ENCODE measurements at places on chromosomes 16 and 17. TPM values are rescaled to one million over a fixed set of nuclear protein-coding genes. Genes with fewer than 3 reads are reported as not detected.

DNA sequence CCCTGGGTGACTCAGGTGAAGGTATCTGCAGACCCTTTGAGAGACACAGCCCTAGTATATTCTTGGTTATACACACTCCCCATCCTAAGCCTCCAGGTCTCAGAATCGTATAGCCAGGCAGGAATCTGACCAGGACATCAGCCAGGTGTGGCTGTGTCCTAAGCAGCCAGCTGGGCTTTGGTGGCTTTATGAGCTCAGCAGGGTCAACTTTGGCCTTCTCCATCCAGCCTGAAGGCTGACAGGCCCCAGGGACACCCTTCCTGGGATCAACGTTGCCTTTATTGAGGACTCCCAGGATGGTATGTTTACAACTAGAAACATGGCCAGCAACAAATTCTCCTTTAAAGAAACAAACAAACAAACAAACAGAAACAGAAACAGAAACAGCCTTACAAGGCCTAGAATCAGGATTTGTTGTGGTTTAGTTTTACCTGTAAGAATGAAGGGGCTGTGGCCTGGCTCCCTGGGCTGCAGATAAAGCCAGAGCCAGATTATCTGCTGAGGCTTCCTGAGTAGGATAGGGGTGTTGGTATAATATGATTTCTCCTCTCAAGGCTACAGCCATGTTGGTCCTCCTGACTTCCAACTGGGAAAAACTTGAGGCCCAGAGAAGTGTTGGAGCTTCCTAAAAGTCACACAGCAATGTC lies 8.5 kb downstream of the KIF19 start:
- no peak for DNase-seq

DNA sequence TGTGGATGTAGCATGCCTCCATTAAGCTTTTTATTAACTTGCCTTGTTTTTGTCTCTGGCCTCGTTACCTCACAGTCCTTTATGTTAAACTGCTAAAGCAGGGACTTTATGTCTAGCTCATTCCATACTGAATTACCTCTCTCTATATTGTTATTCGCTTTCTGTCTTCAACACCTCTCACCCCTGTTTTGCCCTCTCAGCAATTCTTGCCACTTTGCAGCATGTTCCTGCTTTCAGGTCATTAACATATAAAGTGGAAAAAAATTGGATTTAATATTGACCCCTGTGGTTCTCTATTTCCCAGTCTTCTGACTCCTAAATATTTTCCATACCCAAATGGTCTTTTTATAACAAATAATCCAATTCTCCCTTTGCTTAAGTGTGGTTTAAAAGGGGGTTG lies 810.4 kb upstream of the KIF2B start:
- no peak for DNase-seq

DNA sequence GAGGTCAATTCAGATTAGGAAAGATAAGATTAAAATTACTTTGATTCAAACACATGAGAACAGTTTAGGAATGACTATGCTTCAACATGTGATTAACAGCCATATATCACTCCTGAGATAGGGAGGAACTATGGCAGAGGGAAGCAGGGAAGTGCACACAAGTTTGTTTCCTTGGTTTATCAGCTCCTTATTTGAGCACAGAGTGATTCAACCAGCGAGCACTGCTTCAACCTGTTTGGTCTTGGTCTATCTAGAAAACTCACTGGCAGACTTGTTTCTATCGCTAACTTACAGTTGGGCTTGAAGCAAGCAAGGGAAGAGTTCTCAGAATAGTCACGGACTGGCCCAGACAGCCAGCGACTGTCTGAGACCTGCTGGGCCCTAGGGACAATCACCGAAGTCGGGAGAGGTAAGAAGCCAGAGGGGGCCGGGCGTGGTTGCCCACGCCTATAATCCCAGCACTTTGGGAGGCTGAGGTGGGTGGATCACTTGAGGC lies 23.5 kb downstream of the TUBG1 start:
- DNase-seq = no peak

DNA sequence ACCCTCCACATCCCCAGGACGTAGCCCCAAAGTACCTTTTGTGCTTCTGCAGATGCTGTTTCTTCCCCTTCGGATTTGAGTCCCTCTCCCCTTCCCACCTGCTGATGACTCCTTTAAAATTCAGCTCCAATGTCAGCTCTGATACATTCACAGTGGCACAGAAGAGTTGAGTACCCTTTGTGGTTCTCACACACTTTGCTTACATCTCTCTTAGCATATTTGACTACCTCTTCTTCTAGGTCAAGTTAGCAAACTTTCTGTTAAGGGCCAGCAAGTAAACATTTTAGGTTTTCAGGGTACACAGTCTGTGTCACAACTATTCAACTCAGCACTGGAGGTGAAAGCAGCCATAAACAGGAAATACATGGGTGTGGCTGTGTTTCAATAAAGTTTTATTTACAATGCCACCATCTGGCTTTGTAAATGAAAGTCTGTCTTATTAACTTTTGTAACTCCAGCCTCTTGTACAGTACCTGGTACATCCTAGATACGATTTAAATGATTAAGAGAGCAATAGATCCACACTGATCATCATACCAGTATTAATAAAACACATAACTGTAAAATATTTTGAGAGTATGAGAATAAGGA lies 161.7 kb downstream of the SOX9 start:
- DNase-seq = no peak

GRCh38 chr17:19670908-19671307 lies 22.4 kb downstream of the ALDH3A2 start:
- DNase-seq = no peak

GRCh38 chr17:12342609-12343435 lies 322.1 kb downstream of the MAP2K4 start:
- DNase-seq = no peak

- DNase-seq = no peak
Observed at GRCh38 chr16:77117707-77118106, 73.3 kb upstream of the MON1B start.

DNA sequence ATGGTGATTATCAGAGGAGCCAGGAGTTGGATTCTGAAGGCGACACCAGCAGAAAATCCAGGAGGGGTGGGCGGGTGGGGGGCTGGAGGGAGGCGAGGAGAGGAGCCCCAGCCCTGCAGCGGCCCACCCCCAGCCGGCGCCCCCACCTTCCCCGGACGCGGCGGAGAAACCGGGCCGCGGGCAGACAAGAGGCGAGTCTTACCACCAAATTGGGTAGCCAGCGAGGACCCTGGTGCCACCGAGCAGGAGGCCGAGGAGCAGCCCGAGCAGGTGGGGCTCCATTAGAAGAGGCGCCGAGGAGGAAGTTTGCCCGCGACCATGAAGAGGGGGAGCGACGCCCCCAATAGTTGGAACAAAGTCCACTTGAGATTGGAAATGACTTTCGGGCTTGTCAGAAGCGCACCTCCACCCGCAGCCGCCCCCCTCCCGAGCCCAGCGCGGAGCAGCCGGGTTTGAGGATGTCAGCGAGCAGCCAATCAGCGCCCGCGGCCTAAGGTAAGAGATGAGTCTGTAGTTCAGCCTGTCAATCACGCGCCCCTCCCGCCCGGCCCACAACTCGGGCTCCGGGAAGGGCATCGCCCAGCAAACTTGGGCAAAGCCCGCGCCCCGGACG lies at the start of gene WNT3:
Gene WNT3 (minus strand): TSS at position 377 of the 613 bp plus-strand sequence. CDS start 95 bp downstream, at position 282.
- DNase-seq = no peak

DNA sequence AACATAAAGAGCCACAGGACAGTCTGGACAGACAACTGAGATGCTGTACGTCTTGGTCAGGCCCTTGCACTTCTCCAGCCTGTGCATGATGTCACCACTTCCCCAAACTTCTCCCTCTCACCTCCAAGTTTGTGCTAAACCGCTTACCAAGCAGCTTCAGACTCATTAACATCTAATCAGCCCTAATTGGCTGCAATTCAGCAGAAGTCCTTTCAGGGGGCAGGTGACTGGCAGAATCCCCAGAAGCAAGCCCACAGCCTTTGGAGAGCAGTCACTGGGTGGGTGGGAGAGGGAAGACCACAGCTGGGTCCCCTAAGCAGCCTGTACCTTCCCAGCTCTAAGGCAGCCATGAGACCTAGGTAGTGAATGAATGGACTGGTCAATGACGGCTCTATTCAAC lies 161.4 kb downstream of the GRIN2A start:
- DNase-seq = no peak

GRCh38 chr17:9971991-9972390 lies 66.9 kb upstream of the RCVRN start:
- DNase-seq = peak; percentile 44

DNA sequence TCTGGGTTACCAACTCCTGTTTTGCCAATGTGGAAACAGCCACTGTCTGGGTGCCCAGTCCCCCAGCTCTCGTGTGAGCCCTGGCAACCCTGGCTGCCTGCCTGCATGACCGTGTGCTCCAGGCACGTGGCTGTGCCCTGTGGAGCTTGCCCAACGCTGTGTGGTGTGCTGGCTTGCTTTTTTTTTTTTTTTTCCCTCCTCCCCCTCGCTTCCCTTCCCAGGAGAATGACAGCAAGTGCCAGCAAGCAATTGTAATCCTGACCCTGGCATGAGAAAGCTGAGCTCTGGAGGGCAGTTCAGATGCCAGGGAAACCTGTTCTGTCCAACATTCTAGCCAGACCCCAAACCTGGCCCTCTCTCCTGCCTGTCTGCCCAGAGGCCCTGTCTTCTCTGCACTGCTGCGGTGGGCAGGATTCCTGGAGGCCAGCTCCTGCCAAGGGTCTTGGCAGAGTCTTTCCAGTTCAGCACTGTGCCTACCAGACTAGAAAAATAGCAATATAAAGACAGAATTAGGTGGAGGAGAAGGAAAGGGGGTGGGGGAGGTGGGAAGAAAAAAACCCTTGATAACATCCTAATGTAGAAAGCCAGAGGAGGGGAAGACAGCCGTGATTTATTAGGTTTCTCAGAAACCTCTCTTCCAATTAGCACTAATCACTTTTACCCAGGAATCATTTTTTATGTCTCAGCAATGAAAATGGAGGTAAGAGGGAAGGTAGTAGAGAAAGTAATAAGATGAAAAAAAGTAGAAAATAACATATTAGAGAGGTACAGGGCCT lies 9.0 kb downstream of the HLF start:
- DNase-seq = no peak

DNA sequence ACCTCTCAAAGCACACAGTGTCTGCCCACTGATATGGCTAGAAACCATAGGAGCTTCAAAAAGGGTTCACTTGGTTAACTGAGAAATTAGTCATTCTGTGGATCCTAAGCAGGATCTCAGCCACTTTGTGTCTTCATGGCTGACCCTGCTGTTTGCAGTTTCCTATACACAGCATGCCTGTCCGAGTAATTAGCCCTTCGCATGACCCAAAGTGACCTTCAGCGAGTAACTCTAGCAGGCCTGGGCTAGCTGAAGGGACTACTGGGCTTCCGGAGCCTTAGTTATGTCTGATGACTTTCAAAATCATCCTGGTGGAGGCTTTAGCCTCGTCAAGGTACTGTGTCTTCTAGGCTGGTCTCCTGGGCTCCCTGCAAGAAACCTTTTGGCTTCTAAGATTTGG lies 28.9 kb upstream of the FBXW10B start:
- no peak for DNase-seq

- peak; percentile 63 for DNase-seq
Observed at GRCh38 chr16:48492133-48492532, 106.9 kb upstream of the SIAH1 start.

- DNase-seq = no peak
Observed at GRCh38 chr17:55308613-55309391, 44.0 kb downstream of the HLF start.

- DNase-seq = peak; percentile 47
Observed at GRCh38 chr17:7380321-7380720, 568 bp upstream of the TNK1 start.

DNA sequence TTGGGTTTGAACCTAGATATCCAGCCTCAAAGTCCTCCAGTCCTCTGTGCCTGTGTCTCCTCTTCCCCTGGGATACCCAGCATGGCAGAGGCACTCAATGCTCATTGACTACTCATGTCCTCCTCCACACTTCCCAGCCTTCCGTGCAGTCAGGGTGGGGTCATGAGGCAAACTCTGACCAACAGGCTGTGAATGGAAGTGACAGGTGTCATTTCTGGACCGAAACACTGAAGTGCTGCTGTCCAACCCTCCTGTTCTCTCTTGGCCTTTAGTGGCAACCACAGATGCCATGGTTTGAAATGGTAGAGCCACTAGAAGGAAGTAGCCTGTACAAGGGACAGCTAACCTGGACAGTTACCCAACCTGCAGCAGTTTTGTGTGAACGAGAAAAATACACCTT lies 46.7 kb upstream of the MAP3K14 start:
- no peak for DNase-seq

DNA sequence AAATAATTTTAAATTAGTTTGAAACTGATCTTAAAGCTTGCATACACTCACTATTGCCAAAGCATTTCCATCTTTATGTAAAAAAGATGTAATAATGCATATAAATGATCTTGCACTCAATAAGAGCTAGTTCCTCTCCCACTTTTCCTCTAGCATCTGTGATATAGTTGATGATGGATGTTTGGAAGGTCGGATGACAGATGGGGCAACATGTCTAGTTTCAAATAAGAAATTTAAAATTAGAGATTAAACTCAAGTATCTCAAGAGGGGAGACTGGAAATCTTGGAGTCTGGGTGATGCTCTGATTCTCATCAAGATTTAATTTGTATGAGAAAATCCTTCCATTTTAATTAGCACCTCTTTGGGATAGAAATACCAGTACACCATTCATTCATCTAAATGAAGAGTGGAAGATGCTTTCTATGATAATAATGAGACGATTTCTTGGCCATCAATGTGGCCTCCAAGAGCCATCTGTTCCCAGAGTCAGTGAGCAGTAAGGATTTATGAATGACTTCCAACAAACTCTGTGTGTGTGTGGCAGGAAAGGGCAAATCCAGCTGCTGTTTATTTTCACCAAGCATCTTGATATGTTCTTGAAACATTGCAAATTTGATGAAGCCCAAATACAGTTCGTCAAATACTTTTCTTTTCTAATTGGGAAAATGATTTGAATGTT lies 616.3 kb upstream of the CDH8 start:
- DNase-seq = no peak

DNA sequence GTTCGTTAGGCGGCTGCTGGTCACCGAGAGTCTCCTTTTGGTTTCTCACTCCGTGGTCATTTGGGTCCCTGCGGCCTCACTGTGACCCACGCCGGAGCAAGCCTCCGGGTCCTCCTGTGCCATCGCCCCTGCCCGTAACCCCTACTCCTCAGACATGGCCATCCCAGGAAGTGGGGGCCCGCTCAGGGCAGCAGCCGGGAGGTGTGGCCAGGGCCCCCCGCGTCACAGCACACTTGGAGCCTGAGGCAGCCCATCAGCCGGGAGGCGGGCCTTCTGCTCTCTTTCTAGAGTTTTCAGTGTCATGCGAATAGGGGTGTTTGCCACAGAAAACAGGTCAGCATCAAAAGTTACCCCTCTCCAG lies 7.9 kb upstream of the WFIKKN1 start:
- DNase-seq = no peak

The KLHL10 gene
- total RNA-seq = 0.18 TPM

The DPEP3 gene
- not detected for total RNA-seq

The KRTAP1-5 gene
- total RNA-seq = 34.8 TPM

The HEATR9 gene
- total RNA-seq = not detected

The ABCA9 gene
- under 0.01 TPM for total RNA-seq

The CNGB1 gene
- total RNA-seq = not detected

The PRR15L gene
- not detected for total RNA-seq

The TEKT5 gene
- total RNA-seq = not detected

The TNP2 gene
- not detected for total RNA-seq

The KRT33B gene
- total RNA-seq = 0.18 TPM

Measured in IMR-90 (cell line).